Stimulated activated CD4-positive, alpha-beta T cell treated with anti-CD3 and anti-CD28 coated beads, Interleukin-1b, Interleukin-23, amount 100 ng/mL, for 24 hours (primary cell): ENCODE measurements at places on chromosomes 6 and 20.

- no peak for DNase-seq
These were observed 21.0 kb upstream of the RIN2 start for GRCh38 chr20:19737025-19737424.

DNA sequence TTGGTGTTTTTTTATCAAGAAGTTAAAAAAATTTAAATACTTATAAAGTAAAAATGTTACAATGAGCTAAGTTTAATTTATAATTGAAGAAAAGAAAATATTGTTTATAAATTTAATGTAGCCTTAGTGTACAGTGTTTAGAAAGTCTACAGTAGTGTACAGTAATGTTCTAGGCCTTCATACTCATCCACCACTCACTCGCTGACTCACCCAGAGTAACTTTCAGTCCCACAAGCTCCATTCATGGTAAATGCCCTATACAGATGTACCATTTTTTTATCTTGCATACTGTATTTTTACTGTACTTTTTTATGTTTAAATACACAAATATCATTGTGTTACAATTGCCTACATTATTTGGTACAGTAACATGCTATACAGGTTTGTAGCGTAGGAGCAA, 26.0 kb downstream of the HTR1E start:
- DNase-seq: no peak

DNA sequence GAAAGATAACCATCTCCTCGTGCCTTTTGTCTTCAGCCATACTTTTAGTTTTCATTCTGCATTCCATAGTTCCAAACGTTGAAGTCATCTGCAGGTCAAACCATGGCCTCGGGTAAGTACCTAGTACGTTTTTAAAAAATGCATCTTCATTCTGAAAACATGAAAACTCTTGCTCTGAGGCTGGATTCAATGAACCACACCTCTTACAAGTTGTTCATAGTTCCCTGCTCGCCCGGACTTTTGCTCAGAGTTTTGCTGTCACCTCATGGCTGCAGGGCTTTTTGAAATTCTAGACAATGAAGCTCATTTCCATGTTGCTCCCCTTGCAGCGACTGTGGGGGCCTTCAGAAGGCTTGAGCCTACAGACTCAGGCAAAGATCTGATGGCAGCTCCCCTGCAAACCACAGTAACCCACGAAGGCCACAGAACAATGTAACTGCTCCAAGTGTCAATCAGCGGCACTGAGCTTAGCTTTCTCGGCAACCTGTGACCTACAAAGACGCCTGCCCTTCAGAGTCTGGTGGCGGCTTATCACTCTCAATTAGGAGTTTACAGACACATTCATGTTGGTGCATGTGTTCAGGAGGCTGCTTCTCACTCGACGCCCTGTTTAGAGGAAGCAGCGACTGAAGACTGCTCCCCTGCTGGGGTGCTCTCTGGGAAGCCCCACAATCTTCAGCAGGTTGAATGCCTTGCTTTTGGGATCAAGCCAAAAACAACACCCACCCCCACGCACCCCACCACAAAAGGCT, 61.2 kb downstream of the FOXC1 start:
- no peak for DNase-seq

DNA sequence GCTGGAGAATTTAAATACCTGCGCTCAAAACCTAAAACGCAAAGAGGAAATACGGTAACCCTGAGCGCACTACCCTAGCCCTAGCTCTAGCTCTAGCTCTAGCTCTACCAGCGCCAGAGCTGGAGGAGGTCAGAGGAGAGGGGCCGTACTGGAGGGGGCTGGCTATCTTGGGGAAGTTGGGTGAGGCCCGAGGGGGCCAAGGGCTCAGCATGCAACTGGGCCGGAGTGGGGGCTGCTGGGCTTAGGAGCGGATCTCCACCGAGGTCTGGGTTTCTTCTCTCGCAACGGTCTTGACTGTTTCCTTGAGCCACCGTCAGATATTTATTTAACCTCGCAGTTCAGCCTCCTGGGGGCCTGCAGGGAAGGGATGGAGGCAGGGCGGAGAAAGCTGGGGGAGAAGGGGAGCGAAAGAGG, 91.0 kb downstream of the NCR2 start:
- DNase-seq: no peak

DNA sequence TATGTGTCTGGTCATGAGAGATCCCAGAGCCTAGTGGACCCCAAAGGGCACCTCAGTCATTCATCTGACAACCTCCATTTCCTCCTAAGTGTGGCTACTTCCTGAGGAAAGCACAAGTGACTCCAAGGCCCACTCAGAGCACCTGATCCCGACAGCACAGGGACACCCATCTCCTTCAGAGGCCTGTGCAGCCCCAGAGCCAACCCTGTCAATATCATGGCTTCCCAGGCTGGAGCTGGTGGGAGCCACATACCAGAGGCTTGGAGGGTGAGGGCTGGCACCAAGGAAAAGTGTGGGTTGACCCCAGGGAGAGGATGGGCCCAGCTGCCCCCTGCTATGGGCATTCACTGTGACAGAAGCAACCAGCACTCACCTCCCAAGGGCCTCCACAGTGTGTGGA, 117.3 kb downstream of the PSMB1 start:
- DNase-seq: no peak

DNA sequence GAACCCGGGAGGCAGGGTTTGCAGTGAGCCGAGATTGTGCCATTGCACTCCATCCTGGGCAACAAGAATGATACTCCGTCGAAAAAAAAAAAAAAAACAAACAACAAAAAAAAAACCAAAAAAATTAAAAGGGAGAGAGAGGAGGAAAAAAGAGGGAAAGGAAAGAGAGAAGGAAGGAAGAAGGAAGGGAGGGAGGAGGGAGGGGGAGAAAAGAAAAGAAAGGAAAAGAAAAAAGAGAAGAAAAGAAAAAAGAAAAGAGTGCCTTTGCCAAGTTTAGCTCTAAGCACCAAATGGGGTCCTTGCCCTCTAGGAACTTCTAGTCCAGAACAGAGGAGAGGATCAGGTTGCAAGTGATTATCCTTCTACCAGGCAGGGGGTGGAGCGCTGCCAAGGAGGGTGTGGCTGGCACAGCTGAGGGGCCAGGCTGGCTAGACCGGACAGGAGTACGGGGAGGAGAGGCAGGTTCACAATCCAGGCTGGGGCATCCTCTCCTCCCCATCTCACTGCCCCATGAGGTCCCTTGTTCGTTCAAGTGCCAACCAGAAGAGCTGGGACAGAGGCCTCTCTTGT, 19.1 kb downstream of the GNAS start:
- DNase-seq: no peak

- no peak for DNase-seq
These were observed 7.2 kb downstream of the ATP9A start for GRCh38 chr20:51760905-51761546.

DNA sequence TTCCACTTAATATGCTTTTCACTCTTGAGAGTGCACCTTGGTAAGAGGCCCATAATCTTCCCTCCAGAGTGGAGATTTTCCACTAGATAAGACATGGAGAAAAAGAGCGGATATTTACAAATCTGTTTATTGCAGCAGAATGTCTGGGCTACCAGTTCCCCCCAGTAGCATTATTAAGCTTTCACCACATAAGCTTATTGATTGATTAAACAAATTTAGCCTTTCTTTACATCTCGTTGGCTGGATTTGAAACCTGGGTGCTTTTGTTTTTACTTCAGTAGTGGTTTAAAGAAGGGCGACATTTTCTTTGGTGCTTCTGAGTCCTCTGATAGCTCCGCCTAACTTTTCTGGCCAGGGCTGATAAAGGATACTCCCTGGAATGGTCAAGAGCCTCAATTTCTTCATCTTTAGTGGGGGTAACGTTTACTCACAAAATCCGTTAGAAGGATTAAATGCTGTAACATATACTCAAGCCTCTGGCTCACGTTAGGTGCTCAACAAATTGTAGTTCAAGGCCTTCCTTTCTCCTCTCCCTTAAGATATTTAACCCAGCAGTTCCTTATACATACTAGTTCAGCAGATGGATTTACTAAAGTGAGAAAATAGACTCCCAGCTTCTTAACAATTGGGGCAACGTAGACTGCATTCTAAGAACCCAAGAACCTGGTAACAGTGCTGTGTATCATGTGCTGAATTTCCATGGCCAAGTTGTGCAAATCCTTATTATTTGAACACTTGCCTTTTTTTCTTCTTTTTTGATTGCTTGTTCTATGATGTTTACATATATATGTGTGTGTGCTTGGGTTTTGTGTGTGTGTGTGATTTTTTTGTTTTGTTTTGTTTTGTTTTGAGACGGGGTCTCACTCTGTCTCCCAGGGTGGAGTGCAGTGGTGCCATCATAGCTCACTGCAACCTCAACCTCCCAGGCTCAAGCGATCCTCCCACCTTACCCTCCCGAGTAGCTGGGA, 91.4 kb downstream of the RREB1 start:
- no peak for DNase-seq

DNA sequence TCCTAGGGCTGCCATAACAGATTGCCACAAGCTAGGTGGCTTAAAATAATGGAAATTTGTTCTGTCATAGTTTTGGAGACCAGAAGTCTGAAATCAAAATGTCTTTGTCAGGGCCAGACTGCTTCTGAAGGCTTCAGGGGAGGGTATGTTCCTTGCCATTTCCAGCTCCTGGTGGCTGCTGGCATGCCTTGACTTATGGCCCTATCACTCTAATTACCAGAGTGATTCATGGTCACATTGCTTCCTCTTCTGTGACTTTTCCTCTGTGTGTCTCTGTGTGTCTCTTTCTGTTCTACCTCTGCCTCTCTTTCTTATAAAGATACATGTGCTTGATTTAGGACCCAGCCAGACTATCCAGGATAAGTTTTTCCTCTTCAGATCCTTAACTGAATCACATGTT, 635.2 kb upstream of the IMPG1 start:
- DNase-seq: no peak

DNA sequence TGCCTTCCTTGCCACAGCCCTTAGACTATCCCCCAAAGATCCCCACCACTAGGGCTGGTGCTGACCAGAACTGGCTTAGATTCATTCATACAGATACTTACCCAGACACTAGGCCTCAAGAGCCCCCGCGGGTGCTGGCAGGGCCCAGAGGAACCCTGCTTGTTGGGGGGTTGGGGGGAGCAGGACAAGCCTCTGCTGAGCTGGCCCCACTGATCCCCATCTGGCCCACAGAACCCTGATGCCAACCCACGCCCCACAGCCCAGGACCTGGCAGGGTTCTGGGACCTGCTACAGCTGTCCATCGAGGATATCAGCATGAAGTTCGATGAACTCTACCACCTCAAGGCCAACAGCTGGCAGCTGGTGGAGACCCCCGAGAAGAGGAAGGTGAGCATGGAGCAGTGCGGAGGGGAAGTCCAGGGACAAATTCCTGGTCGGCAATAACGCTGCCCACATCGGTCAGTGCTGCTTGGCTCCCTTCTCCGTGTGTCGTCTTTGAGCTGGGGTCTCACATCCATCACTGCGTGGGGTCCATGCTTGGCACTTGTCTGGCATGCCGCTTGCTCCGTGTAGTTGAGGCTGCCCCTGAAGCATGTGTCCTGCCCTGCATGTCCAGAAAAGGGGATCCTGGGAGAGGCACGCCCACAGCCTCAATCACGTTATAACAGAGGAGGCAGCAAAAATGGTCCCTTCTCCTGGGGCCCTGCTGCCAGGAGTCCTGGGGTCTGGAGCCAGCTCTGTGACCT, 15.5 kb upstream of the MYL9 start:
- no peak for DNase-seq

DNA sequence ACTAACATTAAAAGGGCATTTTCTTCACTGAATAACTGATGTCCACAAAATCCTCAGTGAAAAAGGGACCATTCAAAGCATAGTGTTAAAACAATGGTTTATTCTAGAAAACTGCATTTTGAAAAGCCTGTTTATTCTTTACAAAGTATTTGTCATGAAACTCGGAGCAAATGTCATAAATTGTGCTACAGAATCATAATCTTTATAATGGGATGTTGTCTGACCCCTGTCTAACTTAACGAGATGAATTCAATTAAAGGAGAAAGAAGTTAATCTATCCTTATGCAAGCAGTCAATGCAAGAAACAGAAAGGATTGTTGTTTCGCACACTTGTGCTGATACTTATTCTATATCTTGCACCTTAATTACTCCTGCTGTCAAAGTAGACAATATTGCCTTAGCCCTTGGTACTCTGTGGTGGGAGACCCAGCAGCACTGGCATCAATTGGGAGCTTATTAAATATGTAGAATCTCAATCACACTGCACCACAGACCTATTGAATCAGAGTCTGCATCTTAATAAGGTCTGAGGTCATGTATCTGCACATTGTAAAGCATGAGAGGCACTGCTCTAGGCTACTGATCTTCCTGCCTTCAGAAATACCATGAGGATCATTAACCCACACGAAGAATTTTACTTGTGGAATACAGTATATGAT, 708.3 kb downstream of the HDGFL1 start:
- no peak for DNase-seq

DNA sequence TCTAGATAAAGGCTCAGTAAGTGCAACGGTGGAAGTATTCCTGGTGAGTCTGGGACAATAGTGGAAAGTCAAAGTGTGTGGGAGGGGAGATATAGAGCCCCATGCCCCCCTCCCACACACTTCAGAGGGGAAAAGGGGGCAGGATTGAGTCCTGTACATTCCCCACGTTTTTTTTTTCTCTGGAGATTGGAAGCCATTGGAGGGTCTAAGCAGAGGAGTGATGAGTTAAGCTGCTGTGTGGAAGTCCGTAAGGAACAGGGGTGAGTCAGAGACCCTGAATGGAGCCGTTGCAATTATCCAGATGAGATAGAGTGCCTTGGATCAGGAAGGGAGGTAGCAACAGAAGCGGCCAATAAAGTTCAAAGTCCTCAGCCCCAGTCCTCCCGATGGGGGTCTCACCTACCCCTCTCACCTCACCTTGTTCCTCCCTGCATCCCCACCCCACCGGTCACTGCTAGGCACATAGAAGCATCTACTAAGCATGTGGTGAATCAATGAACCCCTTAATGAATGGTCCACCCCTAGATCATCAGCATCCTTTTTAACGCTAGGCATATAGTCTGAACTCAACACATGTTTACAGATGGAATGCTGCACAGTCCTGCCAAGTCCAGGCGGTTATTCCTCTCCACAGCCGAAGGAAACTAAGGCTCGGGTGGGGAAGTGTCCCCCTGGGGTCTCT, 662 bp upstream of the SLC9A8 start:
- no peak for DNase-seq

DNA sequence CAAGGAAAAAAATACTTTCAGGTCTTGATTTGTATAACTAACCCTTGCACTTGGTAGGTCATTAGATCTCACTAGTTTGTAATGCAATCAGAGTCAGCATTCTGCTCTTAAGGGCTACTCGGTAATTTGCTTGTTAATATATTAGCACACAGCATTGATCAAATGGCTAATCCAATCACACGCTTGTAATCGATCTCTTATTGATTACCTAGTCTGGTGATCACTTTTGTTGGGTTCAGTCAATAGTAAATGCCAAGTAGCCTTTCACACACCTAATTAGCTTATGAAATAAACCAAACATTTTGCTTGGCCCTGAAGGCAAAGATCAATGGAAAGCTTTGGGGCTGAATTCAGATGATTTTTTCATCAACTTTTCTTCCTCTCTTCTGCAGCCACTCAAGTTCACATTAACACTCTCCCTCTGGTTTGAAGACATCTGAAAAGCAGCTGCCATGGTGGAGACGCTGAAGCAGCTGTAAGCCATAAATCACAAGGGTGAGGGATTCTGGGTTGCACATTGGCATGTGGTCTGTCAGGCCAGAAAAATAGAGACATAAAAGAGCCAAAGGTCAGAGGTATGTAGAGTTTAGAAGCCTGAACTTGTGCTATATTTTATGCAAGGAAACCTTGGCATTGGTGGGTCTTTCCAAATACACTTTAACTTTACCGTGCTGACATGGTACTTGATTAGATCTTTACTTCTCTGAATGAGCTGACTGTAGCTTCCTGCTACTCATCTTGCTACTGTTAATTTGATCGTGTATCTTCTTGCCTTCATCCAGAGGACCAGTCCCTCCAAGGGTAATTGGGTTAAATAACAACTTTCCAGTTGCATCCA, 234.4 kb downstream of the SIM1 start:
- no peak for DNase-seq

- no peak for DNase-seq
These were observed 198.8 kb downstream of the ATXN1 start for GRCh38 chr6:16562498-16562897.

GRCh38 chr6:25695671-25696070, 43.7 kb downstream of the SCGN start:
- no peak for DNase-seq
